ENCODE measurements at places on chromosomes 13 and 19. TPM values are rescaled to one million over a fixed set of nuclear protein-coding genes. Genes with fewer than 3 reads are reported as not detected.

- DNase-seq, result no peak
Measured at GRCh38 chr13:63190219-63190618, 1774.6 kb upstream of the PCDH20 start.

GRCh38 chr13:67223024-67223423 lies 7.1 kb downstream of the PCDH9 start:
- DNase-seq, result no peak

DNA sequence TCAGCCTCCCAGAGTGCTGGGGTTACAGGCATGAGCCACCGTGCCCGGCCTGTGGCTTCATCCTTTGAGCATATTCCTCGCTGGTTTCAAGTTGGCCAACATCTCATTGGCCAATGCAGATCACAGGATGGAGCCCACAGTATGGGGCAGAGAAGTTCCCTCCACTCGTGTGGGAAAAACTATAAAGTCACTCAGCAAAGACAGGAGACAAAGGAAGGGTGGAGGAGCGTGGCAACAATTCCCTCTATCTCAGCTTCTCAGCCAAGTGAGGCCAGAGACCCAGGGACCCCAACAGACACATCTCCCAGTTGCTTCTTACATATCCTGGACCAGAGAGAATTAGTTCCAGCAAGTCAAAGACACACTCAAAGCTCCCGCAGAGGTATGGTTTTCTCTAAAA lies 184.6 kb upstream of the SOX1 start:
- no peak for DNase-seq

LILRB5 gene
- polyA plus RNA-seq, result 2.1 TPM

DNA sequence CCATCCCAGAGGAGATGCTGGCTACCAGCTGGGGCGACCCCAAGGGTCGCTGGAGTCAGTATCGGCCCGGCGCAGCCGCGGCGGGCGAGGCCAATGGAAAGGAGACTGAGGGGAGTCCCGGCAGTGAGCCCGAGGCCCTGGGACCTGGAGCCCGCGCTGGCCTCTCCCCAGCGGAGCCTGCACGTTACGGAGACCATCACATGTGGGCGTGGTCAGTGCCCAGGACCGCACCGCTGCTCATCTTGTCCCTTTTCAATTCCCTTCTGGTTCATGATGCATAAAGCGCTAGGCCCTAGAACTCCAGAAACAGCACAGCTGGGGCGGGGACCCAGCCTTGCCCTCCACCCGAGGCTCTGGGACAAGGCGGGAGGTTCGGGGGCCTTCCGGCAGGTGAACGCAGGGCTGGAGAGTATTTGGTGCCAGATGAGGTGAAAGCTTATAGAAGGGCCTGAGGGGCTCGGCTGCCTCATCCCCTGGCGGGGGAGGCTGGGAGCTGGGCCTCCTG lies 8.0 kb downstream of the C19orf25 start:
- no peak for DNase-seq

- DNase-seq, result peak; percentile 10
Measured at GRCh38 chr13:68304286-68304893, 1074.3 kb upstream of the PCDH9 start.

DNA sequence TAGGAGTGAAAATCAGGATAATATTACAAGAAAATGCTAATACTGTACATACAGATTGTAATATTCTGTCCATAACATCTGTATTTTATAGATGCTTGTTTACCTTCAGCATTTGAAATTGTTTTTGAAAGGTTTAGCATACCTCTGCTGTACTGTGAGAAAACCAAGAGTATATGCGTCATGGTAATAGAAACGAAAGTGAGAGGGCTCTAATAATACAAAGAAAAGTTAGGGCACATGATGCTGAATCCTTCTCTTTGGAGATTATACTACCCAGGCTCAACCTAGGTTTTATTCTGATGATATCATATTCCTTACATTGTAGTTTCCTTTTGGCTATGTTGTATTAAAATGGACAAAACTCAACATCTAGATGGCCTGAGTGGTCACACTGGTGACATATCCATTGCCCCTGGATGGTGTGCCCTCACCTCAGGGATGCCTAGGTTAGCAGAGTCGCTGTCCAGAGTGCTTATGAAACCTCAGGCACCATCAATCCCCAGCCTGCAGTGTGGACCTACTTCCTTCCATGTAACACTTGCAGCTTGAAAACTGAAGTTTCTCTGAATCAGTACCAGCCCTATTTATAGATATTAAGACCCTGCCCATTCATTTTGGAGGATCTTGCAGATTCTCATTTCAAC lies 253.7 kb downstream of the KCTD12 start:
- DNase-seq, result no peak

ARRDC5 gene
- not detected for polyA plus RNA-seq

GRCh38 chr13:113073942-113074341 lies 31.6 kb upstream of the F7 start:
- no peak for DNase-seq

All from renal pelvis (tissue), 12 donors.